ENCODE measurements at places on chromosomes 3 and 15.

GRCh38 chr15:85024509-85025336, 43.1 kb downstream of the PDE8A start:
- no peak for DNase-seq

DNA sequence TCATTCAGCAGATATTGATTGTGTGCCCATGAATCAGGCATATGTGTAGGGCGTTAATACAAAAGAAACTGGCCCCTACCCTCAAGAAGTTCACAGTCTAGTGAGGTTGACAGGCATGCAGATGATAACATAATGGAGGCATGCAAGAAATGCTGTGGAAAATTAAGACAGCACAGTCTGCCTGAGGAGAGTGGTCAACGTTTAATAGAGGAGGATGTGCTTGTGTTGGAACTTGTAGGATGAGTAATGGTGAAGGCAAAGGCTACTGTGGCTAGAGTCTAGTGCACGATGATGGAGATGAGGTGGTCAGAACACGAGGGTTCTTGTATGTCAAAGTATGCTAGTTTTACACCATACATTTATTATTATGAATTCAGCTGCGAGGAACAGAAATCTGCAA, 295.7 kb downstream of the SOX2 start:
- DNase-seq, result no peak

DNA sequence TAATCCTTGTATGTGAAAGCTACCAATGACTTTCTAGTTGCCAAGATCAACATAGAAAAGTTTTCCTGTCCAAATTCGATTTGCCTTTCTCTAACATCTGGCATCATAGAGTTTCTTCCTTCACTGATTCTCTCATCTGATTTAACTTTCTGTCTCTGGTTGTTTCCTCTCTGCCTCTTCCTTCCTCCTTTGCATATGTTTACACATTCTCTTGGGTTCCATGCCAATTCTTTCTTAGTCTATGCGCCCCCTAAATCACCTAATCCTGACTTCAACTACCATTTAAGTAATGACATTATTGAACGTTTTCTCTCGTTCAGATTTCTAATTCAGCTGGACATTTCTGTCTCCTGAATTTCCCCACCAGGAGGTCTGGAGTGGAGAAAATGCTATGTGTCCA, 561.9 kb upstream of the TGFBR2 start:
- DNase-seq, result no peak

DNA sequence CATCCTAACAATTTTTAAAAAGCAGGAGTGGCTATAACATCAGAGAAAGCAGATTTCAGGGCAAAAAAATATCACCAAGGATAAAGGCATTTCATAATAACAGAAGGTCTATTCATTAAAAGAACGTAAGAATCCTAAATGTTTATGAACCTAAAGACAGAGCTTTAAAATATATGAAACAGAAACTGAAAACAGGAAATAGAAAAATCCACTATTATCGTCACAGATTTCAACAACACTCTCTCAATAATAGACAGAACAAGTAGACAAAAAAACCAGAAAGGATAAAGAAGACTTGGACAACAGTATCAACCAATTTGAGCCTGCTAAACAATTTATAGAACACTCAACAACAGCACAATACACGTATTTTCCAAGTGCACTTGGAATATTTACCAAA, 71.4 kb downstream of the FBXL22 start:
- DNase-seq, result no peak

- no peak for DNase-seq
These were observed 124.8 kb downstream of the SV2B start for GRCh38 chr15:91224755-91225380.

- no peak for DNase-seq
These were observed 842.4 kb downstream of the TBL1XR1 start for GRCh38 chr3:176354843-176355242.

DNA sequence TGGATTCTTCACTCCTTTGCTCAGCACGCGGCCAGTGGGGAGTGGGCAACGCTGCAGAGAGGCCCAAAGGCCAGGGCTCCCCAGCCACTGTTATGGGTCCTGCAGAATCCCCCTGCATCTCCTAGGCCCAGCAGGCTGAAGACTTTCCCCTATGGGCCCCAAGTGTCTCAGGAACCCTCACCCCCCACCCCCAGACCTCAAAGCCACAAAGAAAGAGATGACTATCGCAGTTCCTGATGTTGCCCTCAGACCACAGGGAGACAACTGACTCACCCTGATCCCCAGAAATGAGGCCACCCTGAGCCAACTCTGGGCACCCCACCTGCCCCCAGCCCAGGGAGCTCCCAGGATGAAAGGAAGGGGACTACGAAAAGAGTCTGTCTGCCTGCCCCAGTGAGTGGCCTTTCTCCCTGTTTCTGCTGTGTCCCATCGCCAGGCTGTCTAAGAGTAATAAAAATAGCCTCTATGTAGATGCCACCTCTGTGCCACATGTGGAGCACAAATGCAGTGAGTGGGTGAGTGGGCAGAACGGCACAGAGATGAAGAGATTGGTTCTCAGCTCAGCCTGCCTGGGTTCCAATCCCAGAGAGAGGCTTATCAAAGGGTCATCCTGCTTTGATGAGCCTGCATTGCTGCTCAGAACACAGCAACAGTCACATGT, 283.0 kb downstream of the UACA start:
- DNase-seq, result peak; percentile 36

GRCh38 chr3:104437131-104437750, 929.5 kb upstream of the ALCAM start:
- no peak for DNase-seq

DNA sequence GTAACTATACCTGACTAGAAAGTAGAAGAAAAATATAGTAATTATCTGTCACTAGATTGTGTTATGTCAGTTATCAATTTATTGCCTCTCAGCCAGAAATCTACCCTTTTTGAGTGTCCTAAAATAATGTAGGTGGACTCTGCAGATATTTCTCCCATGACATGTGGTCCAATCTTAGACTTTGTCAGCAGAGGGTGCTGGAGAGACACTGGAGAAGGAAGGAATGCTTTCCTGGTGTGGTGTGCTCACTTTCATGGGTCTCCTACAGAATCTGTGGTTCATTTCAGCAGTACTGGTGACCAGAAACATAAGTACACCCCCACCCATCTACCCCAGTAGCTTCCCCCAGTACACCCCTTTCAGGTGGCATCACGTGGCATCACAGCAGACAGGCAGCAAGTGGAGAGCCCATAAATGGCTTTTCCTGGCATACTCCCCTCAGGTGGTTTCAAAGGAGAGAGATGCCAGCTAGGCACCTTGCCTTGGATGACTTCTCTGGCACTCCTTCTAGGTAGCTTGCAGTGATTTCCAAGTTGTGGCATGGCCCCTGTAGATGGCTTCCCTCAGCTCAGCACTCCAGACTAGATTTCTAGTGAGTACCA, 114.7 kb downstream of the GADL1 start:
- no peak for DNase-seq

- no peak for DNase-seq
These were observed 286.3 kb downstream of the RAP2B start for GRCh38 chr3:153448151-153448829.

DNA sequence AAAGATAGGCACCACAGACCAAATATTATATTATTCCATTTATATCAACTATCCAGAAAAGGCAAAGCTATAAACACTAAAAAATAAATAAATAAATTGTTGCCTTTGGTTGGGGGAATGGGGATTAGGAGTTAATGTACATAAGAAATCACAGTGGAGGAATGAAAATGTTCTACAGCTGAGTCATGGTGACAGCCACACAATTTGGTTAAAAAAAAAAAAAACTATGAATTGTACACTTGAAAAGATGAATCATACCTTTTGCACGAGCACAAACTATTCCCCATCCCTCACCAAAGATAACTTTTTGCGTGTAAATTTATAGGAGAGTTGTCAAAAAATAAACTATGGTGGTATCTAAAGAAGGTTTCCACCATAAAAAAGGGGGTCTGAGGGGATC, 103.2 kb downstream of the TBC1D5 start:
- no peak for DNase-seq

- DNase-seq, result no peak
These were observed 58.4 kb downstream of the TMEM44 start for GRCh38 chr3:194574639-194575483.

DNA sequence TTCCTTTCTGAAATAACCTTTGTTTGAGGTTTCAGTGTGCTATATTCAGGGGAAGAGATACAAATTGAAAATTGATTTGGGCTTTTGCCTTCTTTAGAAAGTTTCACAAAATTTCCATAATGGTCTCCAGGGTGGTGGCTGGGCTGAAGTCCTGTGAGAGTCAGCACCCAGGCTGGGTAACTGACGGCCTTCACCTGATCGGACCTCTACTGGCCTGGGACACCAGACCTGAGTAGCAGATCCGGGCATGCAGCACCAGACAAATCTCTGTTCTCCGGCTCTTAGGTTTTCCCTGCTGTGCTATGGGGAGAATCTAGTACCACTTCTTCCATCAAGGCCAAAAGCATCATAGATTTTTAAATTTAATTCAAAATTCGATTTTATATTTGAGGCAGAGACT, 133.0 kb upstream of the LMCD1 start:
- no peak for DNase-seq

DNA sequence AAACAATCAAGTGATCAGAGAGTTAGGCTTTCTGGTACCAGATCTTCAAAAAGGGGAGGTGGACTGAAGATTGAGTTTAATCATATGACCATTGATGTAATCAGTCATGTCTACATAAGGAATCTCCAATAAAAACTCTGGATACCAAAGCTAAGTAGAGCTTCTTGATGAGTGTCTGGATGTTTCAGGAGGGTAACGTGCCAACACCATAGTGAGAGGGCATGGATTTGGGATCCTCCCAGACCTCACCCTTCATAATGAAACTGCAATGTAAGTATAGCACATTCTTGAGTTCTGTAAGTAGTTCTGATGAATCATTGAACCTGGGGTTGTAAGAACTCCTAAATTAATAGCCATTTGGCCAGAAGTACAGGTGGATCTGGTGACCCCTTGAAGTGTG, 21.3 kb downstream of the PGPEP1L start:
- DNase-seq, result no peak

DNA sequence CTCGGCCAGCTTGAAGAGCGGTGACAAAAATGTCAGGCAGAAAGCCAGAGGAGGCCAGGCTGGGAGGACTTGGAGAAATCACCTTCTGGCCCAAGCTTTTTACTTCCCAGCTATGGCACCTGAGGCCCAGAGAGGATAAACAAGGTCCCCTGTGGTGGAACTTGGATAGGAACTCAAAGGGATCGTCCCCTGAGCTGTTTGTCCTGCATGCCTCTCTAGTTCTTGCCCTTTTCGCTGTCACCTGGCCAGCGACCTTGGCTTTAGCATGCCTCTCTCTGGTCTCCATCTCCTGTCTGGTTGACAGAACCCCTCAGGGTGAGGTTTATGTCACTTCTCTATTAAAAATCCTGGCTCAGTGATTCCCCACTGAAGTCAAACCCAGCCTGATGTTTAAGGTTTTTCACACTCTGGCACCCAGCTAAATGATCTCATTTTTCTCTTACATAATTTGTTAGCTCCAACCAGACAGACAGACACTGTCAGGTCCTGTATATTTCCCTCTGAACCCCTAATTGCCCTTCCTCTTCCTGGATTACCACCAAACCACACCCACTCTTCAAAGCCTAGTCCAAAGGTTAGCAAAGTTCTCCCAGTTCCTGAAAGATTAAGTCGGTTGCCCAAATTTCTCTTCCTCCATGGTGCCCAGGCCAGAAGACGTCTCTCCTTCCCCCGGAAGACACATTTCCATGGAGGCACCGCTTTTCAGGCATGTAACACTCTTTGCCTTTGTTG, 169.1 kb downstream of the FAM43A start:
- no peak for DNase-seq

- no peak for DNase-seq
These were observed 139.9 kb upstream of the CHL1 start for GRCh38 chr3:56672-57071.

DNA sequence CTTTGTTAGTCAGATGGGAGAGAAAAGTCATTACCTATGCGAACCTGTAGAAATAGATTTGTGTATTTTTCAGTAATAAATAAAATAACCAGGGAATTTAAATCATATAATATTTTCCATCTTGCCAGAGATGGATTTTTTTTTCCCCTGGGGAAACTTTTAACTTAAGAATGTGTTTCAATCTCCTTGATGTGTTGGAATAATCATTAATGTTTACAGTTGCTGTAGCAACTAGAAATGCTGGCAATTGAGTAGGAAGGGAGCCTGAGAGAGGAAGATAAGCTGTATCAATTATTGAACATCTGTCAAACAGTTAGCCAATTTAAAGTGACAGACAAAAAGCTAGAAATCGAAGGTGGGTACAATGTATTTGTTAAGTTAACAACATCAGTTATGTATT, 259.5 kb downstream of the IL5RA start:
- no peak for DNase-seq

- DNase-seq, result no peak
These were observed 231.3 kb upstream of the ARHGEF26 start for GRCh38 chr3:153889905-153890334.

DNA sequence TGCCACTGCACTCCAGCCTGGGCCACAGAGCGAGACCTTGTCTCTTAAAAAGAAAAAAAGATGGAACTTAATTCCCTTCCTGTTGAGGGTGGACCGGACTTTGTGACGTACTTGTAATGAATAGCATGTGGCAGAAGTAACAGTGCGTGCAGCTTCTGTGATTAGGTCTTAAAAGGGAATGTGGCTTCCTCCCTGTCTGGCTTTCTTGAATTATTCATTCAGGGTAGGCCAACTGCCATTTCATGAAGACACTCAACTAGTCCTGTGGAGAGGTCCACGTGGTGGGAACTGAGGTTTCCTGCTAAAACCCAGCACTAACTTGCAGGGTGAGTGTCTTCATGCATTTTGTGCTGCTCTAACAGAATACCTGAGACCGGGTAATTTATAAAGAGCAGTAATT, 98.9 kb upstream of the PIAS1 start:
- no peak for DNase-seq

GRCh38 chr3:125556314-125556713, 36.3 kb upstream of the SNX4 start:
- DNase-seq, result no peak

DNA sequence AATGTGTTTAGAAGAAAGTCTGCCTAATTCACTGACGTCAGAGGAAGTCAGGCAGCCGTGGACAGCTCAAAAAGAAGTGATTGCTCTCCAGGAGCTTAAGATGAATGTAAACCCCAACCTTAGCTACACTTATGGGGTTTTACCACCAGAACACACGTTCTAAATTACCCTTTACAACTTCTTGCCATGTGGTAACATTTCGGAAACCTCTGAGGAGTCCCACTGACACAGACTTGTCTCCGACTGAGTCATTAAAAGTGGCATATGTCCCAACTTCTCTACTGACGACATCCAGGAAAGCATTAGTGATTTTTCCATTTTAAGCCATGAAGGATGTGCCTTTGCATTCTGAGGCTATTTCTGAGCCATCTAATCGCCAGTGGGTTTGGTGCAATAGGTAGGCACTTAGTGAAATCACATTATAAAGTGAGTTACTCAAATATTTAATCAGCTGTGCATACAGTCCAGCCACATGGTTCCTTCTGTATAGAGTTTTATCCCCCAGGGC, 32.4 kb downstream of the C2CD4A start:
- no peak for DNase-seq

GRCh38 chr3:170699158-170700053, 113.5 kb upstream of the SLC7A14 start:
- DNase-seq, result no peak

DNA sequence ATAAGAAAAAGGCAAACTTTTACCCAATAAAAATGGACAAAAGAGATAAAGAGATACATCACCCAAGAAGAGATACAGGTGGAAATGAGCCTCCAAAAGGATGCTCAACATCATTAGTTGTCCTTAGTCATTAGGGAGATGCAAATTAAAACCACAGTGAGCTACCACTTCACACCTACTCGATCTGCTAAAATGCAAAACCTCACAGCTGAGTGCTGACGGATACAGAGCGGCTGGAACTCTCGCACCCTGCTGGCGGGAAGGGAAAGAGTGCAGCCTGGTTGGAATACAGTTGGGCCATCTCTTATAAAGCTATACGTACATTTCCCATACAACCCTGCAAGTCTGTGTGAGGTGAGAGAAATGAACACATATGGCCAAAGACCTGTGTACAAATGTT, 78.5 kb upstream of the PRR20G start:
- DNase-seq, result no peak
